ENCODE measurements at places on chromosomes 3 and 15.

- no peak for DNase-seq
These were observed 145.6 kb upstream of the GMNC start for GRCh38 chr3:191008074-191008473.

DNA sequence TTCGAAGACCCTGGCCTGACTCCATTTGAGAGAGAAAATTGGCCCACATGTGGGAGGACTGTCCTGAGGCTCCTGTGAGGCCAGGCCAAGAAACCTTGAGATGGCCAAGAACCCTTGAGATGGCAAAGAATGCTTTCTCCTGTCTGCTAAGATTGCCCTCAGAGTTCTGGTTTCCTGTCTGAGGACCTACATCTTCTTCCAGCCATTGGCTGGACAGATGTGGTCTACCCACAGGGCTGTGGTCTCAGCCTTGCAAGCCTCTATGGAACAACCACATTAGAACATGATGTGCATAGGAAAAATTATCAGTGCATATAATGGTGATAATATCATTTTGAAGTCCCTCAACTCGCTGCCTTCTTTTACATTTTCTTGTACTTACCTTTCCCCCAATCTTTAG is 10.8 kb upstream of the RASA2 start:
- no peak for DNase-seq

DNA sequence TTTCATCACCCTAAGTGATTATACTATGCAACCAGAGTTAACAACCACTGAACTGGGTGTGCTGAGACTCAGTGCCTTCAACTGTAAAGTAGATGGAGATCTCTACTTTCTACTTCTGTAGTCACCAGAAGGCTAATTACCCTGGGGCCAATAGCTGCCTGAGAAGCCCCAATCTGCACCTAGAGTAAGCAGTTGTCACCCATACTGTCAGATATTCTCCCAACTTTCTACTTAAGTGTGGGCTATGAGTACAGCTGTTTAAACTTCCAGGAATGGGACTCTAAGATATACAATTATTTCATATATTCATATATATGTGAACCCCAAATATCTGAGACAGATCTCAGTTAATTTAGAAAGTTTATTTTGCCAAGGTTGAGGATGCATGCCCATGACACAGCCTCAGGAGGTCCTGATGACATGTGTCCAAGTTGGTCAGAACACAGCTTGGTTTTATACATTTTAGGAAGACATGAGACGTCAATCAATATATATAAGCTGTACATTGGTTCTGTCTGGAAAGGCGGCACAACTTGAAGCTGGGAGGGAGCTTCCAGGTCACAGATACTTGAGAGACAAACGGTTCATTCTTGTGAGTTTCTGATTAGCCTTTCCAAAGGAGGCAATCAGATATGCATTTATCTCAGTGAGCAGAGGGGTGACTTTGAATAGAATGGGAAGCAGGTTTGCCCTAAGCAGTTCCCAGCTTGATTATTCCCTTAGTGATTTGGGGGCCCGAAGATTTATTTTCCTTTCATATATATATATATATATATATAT is 41.9 kb downstream of the CCNL1 start:
- DNase-seq = no peak

DNA sequence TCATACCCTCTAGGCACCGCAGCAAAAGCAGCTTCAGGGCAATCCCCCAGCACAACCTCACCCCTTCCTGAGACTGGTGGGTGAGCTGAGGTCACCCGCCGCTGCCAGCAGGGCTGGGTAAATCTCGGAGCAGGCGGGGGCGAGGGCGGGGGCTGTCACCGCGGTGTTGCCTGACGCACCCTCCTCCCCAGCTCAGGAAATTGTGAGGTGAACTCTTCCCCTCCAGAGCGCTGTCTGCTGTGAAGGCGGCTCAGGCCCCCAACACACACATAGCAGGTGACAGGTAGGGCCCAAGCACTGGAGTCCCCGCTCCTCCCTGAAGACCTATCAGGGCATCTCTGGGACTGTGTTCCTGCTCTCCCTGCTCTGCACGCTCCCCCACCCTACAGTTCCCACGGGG is 30.2 kb upstream of the FURIN start:
- DNase-seq = no peak

DNA sequence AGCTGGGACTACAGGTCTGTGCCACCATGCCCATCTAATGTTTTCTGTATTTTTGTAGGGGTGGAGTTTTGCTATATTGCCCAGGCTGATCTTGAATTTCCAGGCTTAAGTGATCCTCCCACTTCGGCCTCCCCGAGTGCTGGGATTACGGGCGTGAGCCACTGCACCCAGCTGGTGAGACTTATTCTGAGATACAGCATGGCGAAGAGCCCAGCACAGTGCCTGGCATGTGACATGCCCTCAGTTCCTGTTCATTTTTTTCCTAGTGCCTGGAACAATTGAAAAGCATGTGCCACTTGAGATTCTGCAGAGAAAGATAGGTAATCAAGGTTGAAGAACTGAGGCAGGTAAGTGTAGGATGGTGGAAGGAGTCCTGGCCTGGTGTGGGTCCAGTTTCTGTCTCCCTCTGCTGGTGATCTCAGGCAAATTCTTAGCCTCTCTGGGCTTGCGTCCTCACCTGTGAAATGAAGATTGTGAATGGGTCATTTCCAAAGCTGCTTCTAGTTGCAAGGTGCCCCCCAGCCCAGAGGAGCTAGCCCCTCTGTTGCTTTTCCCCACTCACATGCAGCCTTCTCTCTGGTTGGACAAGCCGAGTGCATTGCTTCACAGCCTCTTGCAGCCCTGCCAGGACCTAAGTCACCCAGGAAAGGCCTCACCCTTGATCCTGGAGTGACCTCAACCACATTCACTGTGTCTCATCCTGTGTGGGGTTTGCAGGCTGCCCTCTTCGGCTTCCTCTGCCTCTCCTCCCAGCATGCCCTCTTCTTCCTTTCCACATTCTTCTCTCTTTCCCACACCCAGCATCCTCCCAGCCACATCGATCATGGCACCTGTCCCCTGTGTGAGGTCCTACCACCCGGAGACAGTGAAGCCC is 4.3 kb upstream of the RHCG start:
- no peak for DNase-seq

GRCh38 chr3:95228416-95228815 is 1165.6 kb downstream of the NSUN3 start:
- no peak for DNase-seq

- DNase-seq = peak; percentile 42
These were observed 200.3 kb upstream of the ICE2 start for GRCh38 chr15:60679256-60679655.

- no peak for DNase-seq
These were observed 31.5 kb downstream of the TM2D3 start for GRCh38 chr15:101620671-101621070.

DNA sequence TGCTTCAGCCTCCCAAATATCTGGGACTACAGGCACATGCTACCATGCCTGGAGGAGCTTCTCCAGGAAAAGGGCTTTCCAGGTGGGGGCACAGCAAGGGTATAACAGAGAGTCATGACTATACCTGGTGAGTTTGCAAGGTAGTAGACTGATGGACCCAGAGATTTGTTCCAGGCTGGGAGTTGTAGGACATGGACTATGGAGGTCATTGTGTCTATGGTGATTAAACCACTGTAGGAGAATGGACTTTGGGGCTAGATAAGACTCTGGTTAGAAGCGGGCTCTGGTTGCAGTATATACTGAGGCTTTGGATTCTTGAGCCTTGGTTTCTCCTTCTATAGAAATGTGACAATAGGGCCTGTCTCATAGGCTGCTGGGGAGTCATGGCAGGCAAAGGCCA is 104.7 kb downstream of the EPHB1 start:
- no peak for DNase-seq

- peak; percentile 42 for DNase-seq
These were observed 230.3 kb upstream of the TLE3 start for GRCh38 chr15:70327856-70328678.

- no peak for DNase-seq
These were observed 31.4 kb upstream of the ITPKA start for GRCh38 chr15:41462084-41462795.

DNA sequence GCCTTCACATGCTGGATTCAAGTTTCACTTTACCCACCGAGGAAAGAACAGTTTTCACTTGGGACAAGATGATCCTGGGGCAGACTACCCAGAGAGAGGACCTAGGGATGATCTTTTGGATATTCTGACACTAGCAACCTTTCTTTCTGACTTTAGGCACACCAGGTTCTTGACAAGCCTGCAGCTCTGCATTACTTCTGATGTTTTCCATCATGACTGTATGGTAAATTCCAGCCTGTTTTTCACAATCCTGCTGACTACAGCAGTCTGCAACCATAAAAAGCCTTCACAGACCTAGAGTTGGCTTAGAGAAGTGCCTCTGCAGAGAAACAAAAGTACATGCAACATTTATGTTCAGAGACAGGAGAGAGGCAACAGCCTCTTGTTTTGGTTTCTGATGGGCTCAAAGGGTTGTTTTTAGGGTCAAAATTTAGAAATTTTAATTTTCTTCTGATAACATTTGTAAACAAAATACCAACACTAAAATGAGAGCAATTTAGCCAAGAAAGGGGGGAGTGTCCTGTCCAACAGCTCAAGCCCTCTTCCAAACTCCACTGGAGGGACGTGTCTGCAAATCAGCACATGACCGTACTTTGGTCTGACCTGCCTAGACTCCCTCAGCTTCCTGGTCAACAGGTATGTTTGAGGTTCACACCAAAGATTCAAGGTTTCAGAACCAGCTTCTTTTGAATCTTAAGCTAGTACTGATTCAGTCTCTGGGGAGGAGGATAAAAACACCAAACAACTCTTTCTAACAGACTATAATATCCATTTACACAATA is 799 bp downstream of the ABI3BP start:
- DNase-seq = no peak

GRCh38 chr3:136263251-136263650 is 13.1 kb downstream of the PCCB start:
- DNase-seq = no peak

DNA sequence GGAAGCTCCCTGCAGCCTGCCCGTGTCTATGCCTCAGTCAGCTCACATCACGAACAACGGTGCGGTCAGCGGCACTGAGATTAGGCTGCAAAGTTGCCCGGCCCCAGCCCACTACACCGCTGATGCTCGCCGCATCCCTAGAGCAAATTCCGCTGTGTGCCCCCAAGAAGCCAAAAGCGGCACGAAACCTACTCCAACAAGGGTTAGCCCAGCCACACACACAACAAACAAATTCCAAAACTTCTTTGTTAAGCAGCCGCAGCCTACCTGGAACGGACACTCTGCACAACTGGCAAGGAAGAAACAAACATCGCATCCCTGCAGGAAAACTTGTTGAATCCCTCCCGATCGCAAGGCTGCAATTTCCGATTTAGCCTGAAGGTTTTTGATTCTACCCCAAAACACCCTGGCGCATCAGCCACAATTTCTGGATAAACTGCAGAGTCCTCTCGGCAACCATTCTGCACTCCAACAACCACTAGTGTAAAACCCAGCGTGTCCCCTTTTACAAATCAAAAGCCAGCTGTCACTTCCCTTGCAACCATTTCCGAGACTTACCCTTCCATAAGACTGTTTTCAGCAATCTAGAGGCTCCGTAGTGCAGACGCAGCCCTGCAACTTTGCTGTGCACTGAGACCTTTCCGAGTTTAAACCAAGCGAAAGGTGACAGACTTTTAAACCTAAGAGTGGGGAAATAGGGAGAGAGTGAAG is 449 bp downstream of the ROBO1 start:
- no peak for DNase-seq

DNA sequence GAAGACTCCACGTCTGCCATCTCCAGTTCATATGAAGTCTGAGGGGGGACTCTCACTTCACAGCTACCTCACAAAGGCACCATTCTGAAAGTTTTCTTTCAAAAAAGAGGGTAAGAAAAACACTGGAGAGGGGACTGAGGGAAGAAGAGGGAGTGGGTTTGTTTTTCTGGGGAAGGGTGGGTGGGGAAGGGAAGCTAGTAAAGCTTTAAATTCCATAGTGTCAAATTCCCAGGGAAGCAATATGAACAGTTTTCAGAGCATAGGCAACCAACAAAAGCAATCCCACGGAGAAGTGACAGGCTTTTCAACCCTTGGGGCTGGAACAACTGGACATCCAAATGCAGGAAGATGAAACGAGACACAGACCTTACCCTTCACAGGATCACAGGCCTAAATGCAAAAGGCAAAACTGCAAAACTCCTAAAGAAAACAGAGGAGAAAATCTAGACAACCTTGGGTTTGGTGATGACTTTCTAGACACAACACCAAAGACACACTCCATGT is 61.7 kb downstream of the CHSY1 start:
- DNase-seq = no peak
